ENCODE measurements at places on chromosomes 4 and X. TPM values are rescaled to one million over a fixed set of nuclear protein-coding genes. Genes with fewer than 3 reads are reported as not detected.

The TKTL2 gene
- total RNA-seq, result not detected

The IL1RAPL1 gene
- total RNA-seq, result not detected

The EXOC1L gene
- total RNA-seq, result not detected

The TMEM156 gene
- not detected for total RNA-seq

The EIF2S3 gene
- total RNA-seq, result 312 TPM

The TMSB15C gene
- total RNA-seq, result 5.7 TPM

The SYNPO2 gene
- 8.5 TPM for total RNA-seq

The RTL9 gene
- 1.9 TPM for total RNA-seq

The DMD gene
- total RNA-seq, result 80.7 TPM

The PNMA5 gene
- total RNA-seq, result not detected

The TNIP3 gene
- 0.16 TPM for total RNA-seq

The F9 gene
- total RNA-seq, result not detected

The GRIPAP1 gene
- total RNA-seq, result 16.2 TPM
